ENCODE measurements at places on chromosomes 11 and 22.

DNA sequence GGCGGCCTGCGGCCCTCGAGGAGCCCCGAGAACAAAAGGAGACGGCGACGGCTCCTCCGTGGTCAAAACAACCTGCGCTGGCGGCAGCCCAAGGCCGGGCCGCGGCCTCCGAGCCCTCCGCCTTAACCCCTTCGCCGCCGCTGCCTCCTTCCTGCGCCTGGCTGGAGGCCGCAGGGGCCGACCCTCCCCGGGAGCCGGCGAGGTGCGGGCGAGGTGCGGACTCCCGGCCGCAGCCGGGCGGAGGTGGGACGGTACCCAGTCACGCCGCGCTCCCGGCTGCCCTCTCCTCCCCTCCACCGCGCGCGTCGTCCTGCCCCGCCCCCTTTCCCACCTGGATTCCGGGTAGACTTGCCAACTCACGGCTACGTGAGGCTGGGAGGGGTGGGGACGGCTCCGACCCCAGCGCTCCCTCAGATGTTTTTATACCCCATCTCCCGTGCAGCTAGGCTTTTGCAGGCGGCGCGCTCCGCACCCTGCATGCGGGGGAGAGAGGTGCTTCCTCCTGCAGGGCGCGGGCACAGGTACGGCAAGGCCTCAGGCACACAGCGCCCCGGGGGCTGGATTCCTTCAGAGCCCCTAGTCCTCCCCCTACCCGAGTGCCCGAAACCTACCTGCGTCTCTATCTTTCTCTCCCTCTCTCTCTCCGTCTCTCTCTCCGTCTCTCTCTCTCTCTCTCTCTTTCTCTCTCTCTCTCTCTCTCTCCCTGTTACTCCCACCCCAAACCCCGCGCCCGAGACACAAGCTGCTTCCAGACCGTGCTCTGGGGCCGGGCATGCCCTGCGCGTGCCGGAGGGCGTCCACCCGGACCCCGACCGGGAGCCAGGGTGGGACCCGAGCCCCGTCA lies 2.0 kb downstream of the PDGFB start:
- DNase-seq: no peak

GRCh38 chr22:25383278-25383820 lies 163.9 kb downstream of the CRYBB2 start:
- no peak for DNase-seq

DNA sequence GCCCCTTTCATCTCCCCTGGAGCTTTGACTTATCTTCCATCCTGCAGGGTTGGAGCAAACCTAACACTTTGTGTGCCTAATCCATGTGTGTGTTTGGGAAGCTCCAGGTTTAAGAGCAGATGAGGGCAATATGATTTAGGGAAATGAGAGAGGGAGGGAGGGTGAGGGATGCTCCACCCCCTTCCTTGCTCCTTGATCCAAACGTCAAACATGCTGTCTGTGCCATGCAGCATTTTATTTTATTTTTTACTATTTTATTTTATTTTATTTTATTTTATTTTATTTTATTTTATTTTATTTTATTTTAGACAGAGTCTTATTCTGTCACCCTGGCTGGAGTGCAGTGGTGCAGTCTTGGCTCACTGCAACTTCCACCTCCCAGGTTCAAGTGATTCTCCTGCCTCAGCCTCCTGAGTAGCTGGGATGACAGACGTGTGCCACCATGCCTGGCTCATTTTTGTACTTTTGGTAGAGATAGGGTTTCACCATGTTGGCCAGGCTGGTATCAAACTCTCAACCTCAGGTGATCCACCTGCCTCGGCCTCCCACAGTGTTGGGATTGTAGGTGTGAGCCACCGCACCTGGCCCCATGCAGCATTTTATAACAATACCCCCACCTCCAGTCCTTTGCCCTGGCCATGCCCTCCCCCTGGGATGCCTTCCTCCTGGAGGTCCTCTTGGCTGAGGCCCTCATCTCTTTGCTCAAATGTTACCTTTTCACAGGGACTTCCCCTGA lies 52.6 kb upstream of the CRYBB3 start:
- no peak for DNase-seq

- no peak for DNase-seq
These were observed 1176.4 kb downstream of the BRD1 start for GRCh38 chr22:48651036-48651890.

- no peak for DNase-seq
These were observed 68.2 kb upstream of the EED start for GRCh38 chr11:86176165-86176884.

GRCh38 chr22:50498322-50498890 lies 9.1 kb downstream of the LMF2 start:
- peak; percentile 48 for DNase-seq

DNA sequence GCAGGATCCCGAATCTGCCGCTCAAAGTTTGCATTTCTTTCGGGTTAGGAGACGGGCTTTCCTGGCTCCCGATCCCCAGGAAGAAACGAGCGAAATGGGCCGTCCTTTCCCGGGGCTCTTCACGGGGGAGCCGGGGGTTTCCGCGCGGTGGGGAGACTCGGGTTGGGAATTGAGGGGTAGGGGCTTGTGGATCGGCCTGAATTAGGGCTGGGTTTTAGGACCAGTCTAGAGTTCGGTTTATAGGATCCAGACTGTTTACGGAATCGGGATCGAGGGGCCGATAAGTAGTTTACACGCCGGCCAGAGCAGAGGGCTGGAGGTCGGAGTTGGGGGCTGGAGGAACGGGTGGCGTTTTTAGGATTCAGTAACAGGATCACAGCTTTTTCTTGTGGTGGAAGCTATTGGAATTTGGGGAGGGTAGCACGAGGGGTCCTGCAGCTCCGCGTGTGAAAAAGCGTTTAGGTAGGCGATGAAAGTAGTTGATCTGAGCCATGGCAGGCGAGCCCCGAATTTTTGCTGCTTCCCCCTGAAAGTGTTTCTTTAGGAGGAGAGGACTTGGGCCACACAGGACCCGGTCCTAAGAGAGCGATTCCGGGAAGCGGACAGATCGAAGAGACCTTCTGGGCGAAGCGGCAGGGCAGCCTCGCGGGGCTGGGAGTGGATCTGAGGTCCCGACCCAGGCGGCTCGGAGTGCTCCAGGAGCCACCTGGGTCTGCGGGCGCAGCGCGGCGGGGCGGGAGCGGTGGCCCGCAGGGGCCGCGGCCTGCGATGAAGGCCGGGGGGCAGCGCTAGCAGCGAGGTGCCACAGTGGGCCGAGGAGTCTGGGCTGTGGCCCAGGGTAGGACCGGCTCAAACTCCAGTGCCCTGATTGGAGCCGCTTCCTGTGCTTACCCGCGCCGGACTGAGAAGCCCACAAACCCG lies 1.6 kb downstream of the PKNOX2 start:
- no peak for DNase-seq

- DNase-seq: no peak
These were observed 77.1 kb upstream of the TTC12 start for GRCh38 chr11:113237261-113237660.

- no peak for DNase-seq
These were observed 48.2 kb downstream of the OR10A6 start for GRCh38 chr11:7882860-7883259.

GRCh38 chr11:42422090-42422489 lies 889.7 kb upstream of the API5 start:
- no peak for DNase-seq

- no peak for DNase-seq
These were observed 53.0 kb downstream of the LARGE1 start for GRCh38 chr22:33867118-33867866.

- DNase-seq: no peak
These were observed 951 bp upstream of the EHD1 start for GRCh38 chr11:64879244-64879900.

DNA sequence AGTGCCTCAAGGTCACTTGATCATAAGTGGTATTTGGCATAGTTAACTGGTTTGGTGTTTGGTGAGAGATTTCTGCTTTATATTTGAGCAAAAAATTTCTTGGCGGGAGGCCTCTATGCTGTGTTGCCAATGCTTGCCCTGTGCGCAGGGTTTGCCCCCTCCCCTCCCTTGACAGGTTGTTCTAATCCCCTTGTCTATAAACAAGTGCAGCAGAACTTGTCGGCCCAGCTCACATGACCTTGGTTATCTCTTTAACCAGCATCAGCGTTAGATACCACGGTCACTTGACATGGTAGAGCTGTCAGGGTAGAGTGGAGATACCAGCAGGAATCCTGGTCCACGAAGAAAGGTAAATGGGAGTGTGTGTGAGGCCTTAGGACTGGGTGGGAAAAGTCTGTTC lies 35.6 kb downstream of the MARK2 start:
- no peak for DNase-seq

GRCh38 chr11:24886880-24887619 lies 390.2 kb downstream of the LUZP2 start:
- no peak for DNase-seq

- DNase-seq: no peak
These were observed 6.3 kb downstream of the LDHAL6A start for GRCh38 chr11:18461909-18462308.

DNA sequence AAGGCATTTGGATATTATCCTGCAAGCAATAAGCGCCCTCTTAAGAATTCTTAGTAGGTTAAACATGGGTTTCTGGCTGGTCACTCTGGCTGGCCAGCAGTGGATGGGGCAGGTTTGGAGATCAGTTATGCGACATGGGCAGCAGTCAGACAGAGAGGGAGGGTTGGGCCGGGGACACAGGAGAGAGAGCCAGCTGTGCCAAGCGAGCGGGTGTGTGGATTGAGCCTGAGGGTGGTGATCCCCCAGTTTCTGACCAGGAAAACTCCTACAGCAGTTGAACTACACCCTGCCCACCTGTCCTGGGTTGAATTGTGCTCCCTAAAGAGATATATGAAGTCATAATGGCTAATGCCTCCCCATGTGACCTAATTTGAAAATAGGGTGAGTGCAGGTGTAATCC lies 671.2 kb downstream of the TBC1D22A start:
- DNase-seq: no peak

DNA sequence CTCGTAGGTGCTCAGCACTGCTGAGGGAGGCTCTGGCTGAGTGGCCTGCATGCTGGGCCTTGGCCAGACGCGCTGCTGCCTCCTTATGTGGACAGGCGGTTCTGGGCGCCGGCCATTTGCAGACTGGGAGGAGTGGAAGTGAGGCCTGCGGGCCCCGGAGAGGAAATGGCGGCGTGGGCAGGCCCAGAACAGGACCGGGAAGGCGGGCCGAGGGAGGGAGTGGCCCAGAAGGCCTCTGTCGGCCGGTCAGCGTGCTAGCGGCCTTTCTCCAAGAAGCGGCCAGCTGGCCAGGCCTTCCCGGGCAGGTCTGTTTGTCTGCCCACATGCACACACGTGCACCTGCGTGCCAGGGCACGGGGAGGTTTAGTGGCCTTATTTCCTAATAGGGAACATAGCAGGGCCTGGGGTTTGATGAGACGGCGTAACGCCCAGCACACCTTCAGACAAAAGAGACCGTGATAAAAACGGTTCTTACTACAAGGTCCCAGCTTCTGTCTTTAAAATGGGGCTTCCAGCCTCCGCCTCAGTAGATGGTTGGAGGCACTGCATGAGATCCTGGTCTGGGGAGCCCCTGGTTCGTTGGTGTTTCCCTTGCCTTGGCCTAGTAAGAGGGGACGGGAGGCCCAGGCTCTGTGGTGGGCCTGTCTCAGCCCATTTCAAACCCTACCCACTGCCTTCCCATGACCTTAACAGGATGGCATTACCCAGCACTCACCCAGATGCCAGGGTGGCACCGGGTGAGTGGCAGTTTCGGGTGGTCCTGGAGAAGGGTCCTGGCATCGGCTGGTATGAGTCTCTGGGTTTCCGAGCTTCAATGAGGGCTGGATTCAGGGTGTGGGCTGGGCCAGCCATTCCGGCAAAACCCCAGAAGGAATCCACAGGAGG lies 65.1 kb upstream of the PPARA start:
- DNase-seq: no peak

DNA sequence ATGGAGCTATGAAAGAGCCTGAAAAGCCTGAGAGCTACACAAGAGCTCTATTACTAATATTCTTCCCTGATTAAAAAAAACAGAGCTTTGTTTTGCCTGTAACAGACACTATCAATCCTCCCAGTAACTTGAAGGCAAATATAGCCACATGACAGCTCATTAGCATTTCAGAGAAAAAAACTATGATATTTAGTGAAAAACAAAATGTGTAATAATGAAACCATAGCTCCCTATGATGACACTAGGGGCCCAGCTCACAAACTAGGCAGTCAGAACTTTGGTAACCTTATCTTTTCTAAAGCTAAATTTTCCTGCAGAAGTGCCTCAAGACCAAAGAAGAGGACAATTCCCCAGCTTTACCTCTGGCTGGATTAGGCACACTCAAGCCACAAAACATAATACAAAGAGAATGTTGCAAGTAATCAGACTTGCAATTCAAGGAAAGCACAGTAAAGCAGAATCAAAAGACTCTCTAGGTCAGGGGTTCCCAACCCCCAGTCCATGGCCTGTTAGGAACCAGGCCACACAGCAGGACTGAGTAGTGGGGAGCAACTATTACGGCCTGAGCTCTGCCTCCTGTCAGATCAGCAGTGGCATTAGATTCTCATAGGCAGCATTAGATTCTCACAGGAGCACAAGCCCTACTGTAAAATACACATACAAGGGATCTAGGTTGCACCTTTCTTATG lies 53.3 kb downstream of the MRTFA start:
- DNase-seq: no peak

GRCh38 chr11:132944569-132944944 lies 587.7 kb downstream of the OPCML start:
- DNase-seq: no peak

GRCh38 chr22:24155627-24156140 lies 25.6 kb upstream of the SUSD2 start:
- no peak for DNase-seq

DNA sequence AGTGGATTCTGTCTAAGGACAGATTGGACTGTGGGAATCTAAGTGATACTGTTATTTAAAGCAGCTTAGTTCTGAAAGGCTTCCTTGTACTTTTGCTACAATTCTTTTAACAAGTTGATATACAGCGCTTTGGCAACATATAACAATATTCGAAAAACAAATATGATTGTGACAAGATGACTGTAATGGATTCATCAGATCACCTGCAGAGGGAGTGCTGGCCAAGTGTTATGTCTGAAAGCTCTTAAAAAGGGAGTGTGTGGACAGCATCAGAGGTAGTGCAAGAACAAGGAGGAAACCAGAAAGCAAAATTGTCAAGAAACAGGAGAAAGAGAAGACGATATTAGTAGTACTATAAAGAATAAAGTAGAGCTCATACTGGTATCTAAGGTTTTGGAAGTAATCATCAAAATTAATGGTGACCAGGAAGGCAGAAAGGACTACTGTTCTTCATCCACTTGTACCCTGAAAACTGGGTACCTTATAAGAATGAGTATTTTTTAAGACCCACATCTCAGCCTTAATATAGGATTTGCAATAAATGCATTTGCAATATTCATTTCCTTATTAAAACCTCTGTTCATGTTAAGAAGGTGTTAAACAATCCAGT lies 1112.0 kb upstream of the CCDC90B start:
- peak; percentile 23 for DNase-seq

DNA sequence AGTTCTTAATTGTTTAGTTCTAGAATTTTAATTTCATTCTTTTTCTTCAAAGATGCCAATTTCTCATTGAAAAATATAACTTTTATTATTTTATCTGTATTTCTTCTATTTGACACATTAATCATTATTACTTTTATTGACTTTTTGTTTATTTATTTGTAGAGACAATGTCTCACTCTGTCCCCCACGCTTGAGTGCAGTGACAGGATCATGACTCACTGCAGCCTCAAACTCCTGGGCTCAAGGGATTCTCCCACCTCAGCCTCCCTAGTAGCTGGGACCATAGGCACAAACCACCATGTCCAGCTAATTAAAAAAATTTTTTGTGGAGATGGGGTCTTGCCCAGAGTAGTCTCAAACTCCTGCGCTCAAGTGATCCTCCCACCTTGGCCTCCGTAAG lies 30.3 kb upstream of the FBLN1 start:
- no peak for DNase-seq

- DNase-seq: no peak
These were observed 29.9 kb downstream of the RNF169 start for GRCh38 chr11:74778581-74778980.
